ENCODE measurements at places on chromosomes 2 and 18. TPM values are rescaled to one million over a fixed set of nuclear protein-coding genes. Genes with fewer than 3 reads are reported as not detected.

Gene SPATA3
- not detected for total RNA-seq

Gene UBE2F
- 56.8 TPM for total RNA-seq

DNA sequence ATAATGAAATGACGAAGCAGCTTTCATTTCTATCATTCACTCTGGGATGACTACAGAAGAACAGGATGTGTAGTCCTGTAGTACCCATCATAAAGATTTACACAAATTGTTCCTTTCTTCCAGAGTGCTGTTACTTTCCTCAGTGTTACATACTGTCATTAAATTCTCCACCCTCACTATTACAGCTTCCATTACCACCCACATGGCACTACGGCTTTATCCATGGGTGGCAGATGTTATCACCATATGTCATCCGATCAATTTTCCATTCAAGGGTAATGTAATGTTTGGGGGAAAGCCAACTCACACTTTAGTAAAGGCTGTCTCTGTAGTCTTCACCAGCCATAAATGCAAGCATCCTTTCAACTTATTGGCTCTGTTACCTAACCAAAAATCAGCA, 7.1 kb upstream of the CSRNP3 start:
- no peak for DNase-seq

- DNase-seq, result no peak
Measured at GRCh38 chr2:200498402-200499162, 11.3 kb downstream of the KCTD18 start.

DNA sequence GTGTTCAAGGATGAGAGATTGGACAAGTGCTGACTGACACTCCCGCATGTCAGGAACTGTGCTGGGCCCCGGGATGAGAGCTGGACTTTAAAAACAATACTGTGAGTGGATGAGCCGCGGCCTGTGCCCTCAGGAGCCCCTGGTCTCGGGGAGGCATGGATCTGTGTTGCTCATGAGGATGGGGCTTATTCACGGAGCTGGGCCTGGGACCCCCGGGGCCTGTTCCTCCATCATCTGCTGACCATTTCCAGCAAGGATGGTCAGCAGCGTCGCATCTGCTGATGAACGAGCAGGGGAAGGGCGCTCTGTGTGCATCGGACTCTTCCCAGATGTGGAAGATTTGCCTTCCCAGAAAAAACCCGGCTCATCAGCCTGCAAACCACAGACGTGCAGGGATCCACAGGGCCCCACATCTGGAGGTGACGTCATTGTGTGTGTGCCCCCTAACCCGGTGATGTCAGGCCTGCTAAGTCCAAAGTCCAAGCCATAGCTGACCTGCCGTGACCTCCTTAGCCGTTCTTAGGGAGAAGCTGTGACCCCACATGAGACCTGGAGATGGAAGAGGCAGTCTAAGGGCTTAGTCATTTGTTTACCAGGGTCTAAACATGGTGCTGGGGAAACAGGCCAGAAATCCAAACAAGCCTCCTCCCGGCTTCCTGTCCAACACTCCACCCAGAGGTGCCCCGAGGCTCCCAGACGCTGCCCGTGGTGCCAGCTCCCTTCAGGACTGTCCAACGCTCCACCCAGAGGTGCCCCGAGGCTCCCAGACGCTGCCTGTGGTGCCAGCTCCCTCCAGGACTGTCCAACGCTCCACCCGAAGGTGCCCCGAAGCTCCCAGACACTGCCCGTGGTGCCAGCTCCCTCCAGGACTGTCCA, 143.9 kb downstream of the PXDN start:
- no peak for DNase-seq

- no peak for DNase-seq
Measured at GRCh38 chr18:10052871-10053270, 139.1 kb downstream of the VAPA start.

GRCh38 chr18:24504401-24504800, 44.0 kb downstream of the HRH4 start:
- DNase-seq, result no peak

- no peak for DNase-seq
Measured at GRCh38 chr2:134396493-134396892, 142.6 kb downstream of the MGAT5 start.

- DNase-seq, result no peak
Measured at GRCh38 chr18:70207181-70207580, 1.7 kb upstream of the RTTN start.

DNA sequence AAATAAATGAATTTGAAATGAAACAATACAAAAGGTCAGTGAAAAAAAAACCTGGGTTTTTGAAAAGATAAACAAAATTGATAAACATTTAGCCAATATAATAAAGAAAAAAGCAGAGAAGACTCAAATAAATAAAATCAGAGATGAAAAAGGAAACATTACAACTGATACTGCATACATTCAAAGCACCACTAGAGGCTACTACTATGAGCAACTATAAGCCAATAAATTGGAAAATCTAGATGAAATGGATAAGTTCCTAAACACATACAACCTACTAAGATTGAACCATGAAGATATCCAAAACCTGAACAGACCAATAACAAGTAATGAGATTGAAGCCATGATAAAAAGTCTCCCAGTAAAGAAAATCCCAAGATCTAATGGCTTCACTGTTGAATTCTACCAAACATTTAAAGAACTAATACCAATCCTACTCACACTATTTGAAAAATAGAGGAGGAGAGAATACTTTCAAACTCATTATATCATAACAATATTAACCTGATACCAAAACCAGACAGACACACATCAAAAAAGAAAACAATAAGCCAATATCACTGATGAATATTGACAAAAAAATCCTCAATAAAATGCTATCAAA, 80.8 kb upstream of the CERS6 start:
- DNase-seq, result no peak

DNA sequence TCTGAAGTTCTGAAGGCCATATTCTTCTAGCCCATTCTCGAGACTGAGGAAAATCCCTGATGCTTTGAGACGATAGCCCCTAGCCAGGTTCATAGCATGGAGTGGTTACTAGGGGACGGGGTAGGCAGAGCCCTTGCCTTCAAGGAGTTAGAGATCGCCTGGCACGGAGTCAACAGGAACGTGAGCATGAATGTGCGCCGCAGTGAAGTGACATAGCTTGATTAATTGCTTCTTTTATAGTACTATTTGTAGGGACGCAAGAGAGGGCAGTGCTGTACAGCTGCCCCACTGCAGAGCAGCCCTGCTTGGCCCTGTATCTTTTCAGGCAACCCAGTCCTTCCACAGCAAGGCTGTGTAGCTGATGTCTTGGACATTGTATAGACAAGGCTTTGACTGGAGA, 26.2 kb downstream of the HRH4 start:
- DNase-seq, result no peak

- no peak for DNase-seq
Measured at GRCh38 chr2:39437522-39438296, 624 bp upstream of the MAP4K3 start.

DNA sequence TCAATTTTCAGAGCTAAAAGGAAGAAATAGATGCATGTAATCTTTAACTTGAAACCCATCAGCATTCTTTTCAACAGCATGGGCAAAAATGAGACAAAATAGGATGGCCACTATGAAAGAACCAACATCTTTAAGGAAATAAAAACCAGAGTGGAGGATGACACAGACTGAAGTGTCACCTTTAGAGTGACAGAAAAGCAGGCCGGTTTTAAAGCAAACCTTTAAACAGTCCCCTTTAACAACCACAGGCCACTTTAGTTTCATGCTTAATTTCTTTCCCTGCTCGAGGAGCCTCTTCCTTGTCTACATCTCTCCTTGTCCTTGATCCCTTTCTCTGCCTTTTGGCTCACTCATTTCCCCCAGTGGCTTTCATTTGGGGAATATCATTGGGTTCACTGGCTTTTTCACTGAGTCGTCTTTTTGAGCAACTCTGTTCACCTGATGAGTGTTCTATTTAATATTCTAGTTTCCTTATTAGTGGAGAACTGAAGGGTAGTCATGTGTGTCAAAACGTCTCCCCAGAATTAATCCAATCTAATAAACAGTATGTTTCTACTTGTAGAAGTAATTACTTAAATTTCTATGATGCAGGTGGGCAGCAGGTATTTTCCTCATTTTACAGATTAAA, 72.5 kb downstream of the DOCK10 start:
- no peak for DNase-seq

DNA sequence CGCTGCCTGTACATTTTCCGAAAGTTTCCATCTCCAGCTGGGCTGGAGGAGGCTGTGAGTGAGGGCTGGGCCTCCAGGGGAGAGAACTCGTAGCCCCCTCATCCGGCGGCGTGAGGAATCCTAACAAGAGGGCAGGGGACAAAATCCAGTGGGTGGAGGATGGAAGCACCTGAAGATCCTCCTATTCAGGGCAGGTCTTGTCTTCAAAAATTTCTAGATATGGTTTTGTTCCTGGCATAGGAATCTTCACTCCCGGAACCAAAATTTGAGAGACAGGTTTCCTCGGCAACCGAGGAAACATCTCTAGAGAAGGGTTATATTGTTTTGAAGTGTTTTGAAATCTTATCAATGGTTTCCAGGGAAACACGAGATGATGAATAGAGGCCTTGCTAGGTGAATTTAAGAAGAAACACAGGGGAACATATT, 136.7 kb downstream of the SH3BP4 start:
- no peak for DNase-seq

- no peak for DNase-seq
Measured at GRCh38 chr2:178268435-178268834, 74.1 kb downstream of the OSBPL6 start.

DNA sequence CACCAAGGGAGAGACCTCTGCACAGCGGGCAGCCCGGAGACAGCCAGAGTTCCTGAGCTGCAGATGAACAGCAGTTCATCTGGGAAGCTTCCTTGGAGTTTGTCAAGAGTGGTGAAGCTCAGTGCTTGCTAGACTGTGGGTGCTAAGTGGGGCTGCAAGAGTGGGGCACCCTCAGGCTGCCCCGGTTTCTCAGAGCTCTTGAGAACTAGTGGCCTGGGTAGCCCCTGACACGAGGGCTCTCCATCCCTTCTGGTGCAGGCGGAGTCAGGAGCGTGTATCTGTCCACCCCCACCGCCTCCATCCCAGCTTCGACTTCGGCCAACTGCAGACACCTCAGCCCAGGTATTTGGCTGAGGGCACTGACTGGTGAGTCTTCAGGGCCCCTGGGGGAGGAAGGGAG, 222.0 kb downstream of the LOXHD1 start:
- no peak for DNase-seq

Data from astrocyte (in vitro differentiated cells and primary cell).